H1 (cell line): ENCODE measurements at places on chromosomes 5 and 9. TPM values are rescaled to one million over a fixed set of nuclear protein-coding genes. Genes with fewer than 3 reads are reported as not detected.

GRCh38 chr5:172501708-172502320 is 47.5 kb upstream of the SH3PXD2B start:
- peak; percentile 17 for DNase-seq
- H3K36me3 ChIP-seq = no peaks in the 10 kb centered on the region
- H3K4me3 ChIP-seq = no peak overlapping the region
- no peaks in the 10 kb centered on the region for H3K27me3 ChIP-seq
- H3K27ac ChIP-seq = no peak overlapping the region
- no peaks in the 10 kb centered on the region for H3K4me1 ChIP-seq

DNA sequence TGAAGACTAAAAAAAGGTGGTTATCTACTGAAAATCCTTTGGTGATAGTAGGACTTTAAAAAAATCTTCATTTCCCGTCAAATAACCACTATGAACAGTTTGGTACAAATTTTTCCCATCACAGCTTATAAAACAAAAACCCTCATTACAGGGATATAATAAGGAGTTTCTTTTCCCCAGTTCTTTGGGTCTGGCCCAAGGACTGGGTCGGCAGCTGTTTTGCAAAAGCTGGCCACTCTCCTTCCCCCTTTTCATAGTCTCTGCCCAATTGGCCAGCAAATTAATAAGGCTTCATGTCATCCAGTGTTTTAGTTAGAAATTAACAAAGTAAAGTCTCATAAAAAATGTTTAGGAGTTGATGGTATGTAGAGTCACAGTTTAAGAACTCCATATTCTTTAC is 47.0 kb upstream of the PDE8B start:
- no peak for DNase-seq
- no peak overlapping the region for H3K4me3 ChIP-seq
- H3K27me3 ChIP-seq = no peaks in the 10 kb centered on the region
- H3K27ac ChIP-seq = no peak overlapping the region

DNA sequence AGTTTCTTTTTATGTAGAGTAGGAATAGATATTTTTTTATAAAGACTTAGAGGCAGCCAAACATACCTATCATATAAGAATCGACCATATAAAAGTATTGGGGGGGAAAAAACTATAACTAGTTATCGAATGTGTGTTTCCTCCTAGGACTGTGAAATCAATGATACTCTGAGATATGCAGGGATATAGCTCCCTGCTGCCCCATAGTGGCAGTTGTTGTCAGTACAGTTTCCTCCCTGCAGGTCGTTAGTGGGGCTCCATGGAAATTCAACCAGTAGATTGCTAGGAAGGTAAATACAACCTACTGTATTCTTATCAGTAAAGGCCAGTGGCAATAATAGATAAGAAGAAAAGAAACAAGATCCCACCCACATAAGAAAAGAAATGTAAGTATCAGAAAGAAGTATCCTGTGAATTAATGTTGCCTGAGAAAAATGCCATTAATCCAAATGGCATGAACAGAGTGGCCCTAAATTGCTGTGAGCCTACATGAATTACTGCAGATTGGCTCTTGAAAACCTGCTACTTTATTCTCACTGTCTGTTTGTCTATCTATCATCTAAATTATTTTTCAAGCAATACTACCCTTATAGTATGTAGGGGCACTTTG is 136.9 kb upstream of the FBN2 start:
- H3K36me3 ChIP-seq = no peaks in the 10 kb centered on the region
- no peak overlapping the region for H3K27ac ChIP-seq
- H3K27me3 ChIP-seq = no peaks in the 10 kb centered on the region
- DNase-seq = peak; percentile 83
- H3K4me3 ChIP-seq = no peak overlapping the region
- no peaks in the 10 kb centered on the region for H3K4me1 ChIP-seq

DNA sequence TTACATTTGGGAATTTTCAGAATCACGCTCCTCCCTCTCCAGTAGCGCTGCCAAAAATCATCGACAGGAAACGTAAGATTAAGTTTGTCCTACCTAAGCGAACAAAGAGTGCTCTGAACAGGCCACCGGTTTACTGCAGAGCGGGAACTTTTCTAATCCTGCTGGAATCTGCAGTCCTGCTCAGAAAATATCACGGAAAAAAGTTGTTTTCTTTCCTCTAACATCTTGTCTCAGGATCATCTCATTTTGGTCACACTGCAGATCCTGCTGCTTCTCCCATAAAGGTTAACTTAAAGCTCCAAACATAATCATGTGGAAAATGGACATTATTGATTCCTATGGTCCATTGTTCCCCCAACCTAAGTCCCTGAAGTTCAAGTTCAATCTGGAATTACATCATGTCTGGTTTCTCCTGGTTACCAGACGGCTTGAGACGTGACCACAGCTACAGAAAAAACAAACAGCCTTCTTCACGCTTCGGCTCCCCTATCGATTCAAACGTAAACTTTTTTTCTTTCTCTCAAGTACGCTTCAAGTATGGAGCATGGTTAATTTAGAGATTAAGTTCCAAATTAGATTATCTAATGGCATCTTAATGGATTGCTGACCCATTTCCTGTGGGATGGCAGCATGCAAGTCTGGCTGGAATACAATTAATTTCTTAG is 217.6 kb downstream of the NFIB start:
- H3K4me1 ChIP-seq = peaks cover 3% of the 10 kb centered on the region; the same call in 1 of the 2 replicates
- H3K27me3 ChIP-seq = no peaks in the 10 kb centered on the region
- DNase-seq = no peak

- H3K36me3 ChIP-seq = no peaks in the 10 kb centered on the region
- DNase-seq = no peak
- peak overlapping the region; percentile 19; the same call in 1 of the 2 replicates for H3K27ac ChIP-seq
- no peak overlapping the region for H3K4me3 ChIP-seq
- peaks cover 3% of the 10 kb centered on the region; the same call in 1 of the 2 replicates for H3K4me1 ChIP-seq
- no peaks in the 10 kb centered on the region for H3K27me3 ChIP-seq
These were observed 113.7 kb downstream of the LHFPL2 start for GRCh38 chr5:78534905-78535200.

DNA sequence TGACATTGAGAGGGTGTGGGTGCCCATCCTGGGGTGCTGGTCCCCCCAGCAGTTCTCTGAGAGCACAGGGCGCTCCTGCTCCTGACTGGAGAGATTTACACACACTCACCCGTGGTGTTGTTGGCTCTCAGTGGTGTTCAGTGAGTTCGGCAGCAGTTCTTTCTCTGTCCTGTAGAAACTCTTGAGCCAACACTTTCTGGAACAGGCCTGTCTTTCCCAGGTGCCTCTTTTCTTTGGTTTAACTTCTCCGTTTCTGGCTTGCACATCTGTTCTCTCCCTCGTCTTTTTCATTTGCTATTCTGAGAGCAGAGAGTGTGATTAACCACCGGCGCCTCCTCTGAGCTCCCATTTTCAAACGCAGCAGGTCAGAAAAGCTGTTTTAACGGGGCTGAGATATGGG is 284.5 kb downstream of the IRX2 start:
- no peak overlapping the region for H3K27ac ChIP-seq
- no peaks in the 10 kb centered on the region for H3K36me3 ChIP-seq
- no peaks in the 10 kb centered on the region for H3K27me3 ChIP-seq
- no peak for DNase-seq
- H3K4me3 ChIP-seq = no peak overlapping the region

DNA sequence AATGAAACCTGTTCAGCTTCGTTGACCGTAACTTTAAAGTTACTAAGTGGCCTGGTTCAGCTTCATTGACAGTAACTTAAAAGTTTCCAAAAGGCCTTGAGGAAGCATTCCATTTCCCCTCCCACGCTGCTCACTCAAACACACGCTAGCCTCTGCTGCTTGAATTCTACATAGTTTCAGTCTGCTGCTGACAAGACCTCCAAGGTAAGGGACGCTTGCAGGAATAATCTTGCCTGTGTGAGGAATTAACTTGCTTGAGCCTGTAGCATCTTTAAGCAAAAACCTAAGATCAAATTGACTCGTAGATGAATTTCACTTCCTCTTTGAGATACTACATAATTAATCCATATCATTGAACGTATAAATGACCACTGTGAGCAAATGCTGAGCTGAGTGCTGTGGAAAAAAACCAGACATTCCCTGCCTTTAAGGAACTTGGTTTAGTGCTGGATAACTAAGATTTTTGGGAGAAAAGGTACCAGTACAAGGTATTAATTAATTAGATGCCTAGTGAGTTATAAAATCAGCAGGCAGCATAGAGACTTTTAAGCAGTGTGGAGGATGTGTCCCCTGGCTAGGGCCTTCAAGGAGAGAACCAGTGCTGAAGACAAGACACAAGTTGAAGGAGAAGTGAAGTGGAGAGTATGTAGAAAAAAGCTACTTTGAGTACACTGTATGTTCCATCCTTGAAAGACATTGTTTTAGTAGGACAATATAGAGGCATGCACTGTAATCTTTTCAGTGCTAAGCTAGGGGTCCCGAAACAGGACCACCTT is 39.2 kb downstream of the GRAMD2B start:
- no peak overlapping the region for H3K27ac ChIP-seq
- no peak overlapping the region for H3K4me3 ChIP-seq
- H3K4me1 ChIP-seq = no peaks in the 10 kb centered on the region
- H3K27me3 ChIP-seq = no peaks in the 10 kb centered on the region; the same call in 1 of the 2 replicates
- H3K36me3 ChIP-seq = peaks cover 4% of the 10 kb centered on the region; the same call in 1 of the 2 replicates
- DNase-seq = no peak

DNA sequence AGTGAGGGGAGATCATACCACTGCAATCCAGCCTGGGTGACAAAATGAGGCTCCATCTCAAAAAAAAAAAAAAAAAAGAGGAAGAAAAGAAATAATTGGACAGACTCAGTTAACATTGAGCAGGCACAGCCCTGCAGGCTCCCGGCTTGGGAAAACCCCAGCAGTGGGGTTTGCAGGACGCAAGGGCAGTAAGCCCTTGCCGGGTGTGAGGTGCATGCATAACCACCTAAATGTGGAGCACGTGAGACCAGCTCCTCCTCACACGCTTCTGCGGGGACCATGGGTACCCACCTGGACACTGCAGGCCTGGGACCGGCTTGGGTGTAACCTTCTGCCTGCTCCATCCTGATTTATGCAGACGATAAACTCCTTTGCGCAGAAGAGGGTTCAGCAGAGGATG is 4.8 kb upstream of the SLC6A18 start:
- H3K36me3 ChIP-seq = no peaks in the 10 kb centered on the region
- no peak overlapping the region for H3K27ac ChIP-seq
- no peaks in the 10 kb centered on the region for H3K27me3 ChIP-seq
- DNase-seq = no peak
- no peaks in the 10 kb centered on the region for H3K4me1 ChIP-seq

GRCh38 chr5:76388791-76389512 is 14.1 kb upstream of the IQGAP2 start:
- H3K4me3 ChIP-seq = no peak overlapping the region
- H3K27ac ChIP-seq = no peak overlapping the region
- no peaks in the 10 kb centered on the region for H3K27me3 ChIP-seq
- H3K4me1 ChIP-seq = no peaks in the 10 kb centered on the region
- no peaks in the 10 kb centered on the region for H3K36me3 ChIP-seq

GRCh38 chr9:97046228-97046627 is 7.3 kb upstream of the CTSV start:
- no peak overlapping the region for H3K27ac ChIP-seq
- DNase-seq = peak; percentile 66
- H3K4me3 ChIP-seq = no peak overlapping the region
- H3K27me3 ChIP-seq = no peaks in the 10 kb centered on the region

ZNF462 gene
- 154 and 163 TPM in 2 replicates for total RNA-seq

GRCh38 chr5:121006217-121006616 is 542.1 kb downstream of the PRR16 start:
- H3K4me1 ChIP-seq = no peaks in the 10 kb centered on the region
- no peaks in the 10 kb centered on the region for H3K36me3 ChIP-seq
- DNase-seq = no peak
- no peak overlapping the region for H3K27ac ChIP-seq

DNA sequence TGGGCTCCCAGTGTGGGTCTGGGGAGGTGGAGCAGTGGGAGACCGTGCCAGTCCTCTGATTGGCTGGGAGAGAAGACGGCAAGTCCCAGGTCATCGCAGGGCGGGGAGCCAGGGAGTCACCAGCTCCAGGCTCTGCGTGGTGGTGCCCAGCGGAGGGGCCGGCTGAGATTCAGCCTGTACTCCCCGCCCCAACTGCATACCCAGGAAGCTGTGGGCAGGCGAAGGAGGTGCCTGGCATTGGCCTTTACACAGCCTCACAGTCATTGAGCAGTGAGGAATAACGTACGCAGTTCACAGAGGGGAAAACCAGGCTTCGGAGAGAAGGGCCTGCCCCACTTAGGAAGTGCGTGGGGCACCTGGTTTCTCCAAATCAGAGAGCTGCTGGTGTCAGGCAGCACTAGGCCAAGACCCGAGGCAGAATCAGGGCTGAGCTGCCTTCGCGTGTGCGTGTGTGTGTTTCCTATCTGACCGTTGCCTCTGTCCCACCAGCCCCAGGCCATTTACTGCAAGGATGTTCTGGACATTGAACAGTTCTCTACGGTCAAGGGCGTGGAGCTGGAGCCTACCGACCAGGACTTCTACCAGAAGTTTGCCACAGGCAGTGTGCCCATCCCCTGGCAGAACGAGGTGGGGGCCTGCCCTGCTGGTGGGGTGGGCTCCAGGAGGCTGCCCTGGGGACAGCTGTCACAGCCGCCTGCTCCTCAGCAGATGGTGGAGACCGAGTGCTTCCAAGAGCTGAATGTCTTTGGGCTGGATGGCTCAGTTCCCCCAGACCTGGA is 6.2 kb upstream of the PRR7 start:
- peaks cover 7% of the 10 kb centered on the region for H3K27me3 ChIP-seq
- H3K27ac ChIP-seq = peak overlapping the region; percentile 55; the same call in 1 of the 2 replicates
- peaks cover 18% of the 10 kb centered on the region for H3K36me3 ChIP-seq
- DNase-seq = no peak

GRCh38 chr9:112084334-112084733 is 90.8 kb downstream of the SUSD1 start:
- H3K4me3 ChIP-seq = no peak overlapping the region
- DNase-seq = no peak
- no peaks in the 10 kb centered on the region for H3K36me3 ChIP-seq
- H3K4me1 ChIP-seq = no peaks in the 10 kb centered on the region
- H3K27me3 ChIP-seq = no peaks in the 10 kb centered on the region
